Foreskin fibroblast (primary cell): ENCODE measurements at places on chromosomes 6 and 20.

DNA sequence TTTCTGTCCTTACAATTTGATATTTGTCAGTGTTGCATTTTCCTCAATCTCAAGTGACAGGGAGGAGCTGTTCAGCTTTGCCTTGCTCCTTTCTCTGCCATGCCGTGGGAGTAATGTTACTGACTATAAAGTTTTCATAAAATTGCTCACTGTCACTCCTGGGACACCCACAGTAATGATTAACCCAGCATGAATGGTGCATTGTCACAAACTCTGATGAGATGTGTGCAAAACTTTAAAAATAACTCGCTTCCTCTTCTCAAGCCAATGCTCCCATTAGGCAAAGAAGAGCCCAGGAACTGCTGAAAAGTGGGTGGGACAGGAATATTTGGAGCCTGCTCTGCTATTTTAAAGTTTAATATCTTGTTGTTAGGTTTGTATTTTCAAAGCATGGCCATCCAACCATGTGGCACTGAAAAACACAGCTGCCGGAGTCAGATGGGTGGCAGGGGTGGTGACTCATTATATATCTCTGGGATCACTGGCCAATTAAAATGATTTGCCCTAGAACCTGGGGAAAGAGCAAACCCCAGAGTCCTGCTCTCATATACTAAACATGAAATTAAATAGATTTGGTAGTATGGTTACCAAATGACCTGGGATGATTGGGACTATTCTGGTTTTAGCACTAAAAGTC lies 260.1 kb downstream of the BTBD3 start:
- DNase-seq: peak; percentile 44

- peak; percentile 75 for DNase-seq
These were observed 15.7 kb upstream of the IGF2R start for GRCh38 chr6:159953091-159953601.

DNA sequence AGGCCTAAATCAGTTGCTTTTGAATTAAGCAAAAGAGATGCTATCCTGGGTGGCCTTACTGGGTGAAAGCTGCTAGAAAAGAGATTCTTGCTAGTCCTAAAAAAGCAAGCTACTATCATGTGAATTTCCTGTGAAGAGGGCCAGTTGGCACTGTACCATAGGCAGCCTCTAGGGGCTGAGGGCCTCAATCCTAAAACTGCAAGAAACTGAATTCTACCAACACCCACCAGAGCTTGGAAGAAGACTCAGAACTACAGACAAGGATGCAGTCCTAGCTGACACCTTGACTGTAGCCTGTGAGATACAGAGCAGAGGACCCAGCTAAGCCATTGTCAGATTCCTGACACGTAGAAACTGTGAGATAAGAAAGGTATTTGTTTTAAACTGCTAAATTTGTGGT lies 24.5 kb downstream of the CLIC5 start:
- no peak for DNase-seq

- DNase-seq: no peak
These were observed 131.3 kb downstream of the GMDS start for GRCh38 chr6:2114100-2114499.

DNA sequence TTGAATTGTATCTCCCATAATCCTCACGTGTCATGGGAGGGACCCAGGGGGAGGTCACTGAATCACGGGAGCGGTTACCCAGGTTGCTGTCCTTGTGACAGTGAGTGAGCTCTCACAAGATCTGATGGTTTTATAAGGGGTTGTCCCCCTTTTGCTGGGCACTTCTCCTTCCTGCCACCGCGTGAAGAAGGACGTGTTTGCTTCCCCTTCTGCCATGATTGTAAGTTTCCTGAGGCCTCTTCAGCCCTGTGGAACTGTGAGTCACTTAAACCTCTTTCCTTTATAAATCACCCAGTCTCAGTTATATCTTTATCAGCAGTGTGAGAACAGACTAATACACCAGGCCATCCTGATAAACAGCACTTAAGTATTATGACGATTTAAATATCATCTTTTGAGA lies 9.0 kb upstream of the MRGBP start:
- no peak for DNase-seq

GRCh38 chr6:72826037-72826436 lies 204.2 kb downstream of the KCNQ5 start:
- peak; percentile 57 for DNase-seq

DNA sequence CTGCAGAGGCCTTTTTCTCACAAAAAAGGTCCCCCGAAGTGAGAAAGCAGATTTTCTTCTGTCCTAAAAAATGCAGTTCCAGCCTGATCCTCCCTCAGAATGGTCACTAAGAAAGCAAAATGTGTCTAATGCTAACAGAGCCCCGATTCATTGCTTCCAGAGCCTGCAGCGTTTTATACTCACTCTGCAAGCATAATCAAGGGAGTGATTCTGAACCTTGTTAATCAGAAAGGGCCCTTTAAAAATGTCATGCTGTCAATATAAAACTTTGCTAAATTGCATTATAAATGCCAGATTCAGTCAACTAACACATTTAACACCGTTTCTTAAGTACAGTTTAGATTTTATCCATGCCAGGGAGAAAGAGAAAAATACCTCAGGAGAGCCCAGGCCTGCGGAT lies 202.8 kb downstream of the CD83 start:
- no peak for DNase-seq

GRCh38 chr6:113326781-113327180 lies 530.4 kb upstream of the MARCKS start:
- DNase-seq: no peak

GRCh38 chr20:23305098-23305497 lies 45.5 kb upstream of the NXT1 start:
- DNase-seq: peak; percentile 39

DNA sequence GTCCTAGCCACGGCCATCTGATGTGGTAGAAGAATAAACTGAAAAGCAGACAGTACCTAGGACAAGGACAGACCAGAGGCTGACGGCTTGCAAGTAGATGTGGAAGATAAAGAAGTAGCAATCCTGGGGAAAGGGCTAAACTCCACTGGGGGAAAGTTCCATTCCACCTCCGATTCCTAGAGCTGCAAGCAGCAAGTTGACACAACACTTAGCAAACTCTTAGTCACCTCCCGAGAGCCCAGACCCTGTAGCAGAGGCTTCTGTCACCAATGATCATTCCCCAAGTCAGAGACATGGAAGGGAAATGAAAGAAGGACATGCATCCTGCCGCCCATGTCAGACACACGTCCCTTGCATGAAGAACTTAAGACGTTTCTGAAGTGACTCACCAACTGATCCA lies 99.2 kb upstream of the RPS6KA2 start:
- no peak for DNase-seq

DNA sequence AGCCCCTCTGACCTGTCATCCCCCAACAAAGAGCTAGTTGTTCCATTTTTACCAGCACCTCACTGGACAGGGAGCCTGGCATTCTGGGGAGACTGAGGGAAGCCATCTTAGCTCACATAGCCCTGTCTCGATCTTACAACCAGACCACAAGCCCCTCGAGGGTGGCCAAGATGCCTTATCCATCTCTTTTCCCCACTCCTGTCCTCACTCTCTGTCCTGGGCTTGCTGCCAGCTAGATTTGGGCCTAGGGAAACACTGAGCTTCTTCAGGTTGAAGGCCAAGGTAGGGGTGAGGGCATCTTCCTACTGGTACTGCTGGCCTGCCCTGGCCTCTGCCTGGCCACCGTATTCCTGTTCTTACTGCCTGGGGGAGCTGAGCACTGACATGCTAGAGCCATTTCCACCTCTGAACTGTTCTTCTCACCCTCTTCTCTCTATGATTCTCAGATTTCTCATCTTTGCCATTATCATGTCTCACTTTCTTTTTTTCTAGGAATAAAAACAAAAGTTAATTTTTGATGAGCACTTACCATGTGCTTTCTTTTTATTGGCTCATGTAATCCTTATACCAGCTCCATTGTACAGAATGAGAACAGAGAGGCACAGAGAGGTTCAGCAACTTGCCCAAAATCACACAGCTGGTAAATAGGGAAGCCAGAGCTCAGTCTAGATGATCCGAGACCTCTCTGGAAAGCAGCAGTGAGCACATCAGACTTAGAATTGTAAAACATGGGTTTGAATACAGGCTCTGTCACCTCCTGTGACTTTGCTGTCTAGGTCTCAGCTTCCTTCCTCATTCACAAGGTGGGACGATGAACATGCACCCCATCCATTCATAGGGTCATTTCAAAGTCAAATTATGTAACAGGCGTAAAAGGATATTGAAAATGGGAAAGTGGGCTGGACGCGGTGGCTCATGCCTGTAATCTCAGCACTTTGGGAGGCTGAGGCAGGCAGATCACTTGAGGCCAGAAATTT lies 28.7 kb downstream of the FGD2 start:
- no peak for DNase-seq

GRCh38 chr6:11096109-11096508 lies 2.5 kb downstream of the SMIM13 start:
- peak; percentile 65 for DNase-seq

GRCh38 chr20:43287637-43288036 lies 97.9 kb upstream of the PTPRT start:
- no peak for DNase-seq

DNA sequence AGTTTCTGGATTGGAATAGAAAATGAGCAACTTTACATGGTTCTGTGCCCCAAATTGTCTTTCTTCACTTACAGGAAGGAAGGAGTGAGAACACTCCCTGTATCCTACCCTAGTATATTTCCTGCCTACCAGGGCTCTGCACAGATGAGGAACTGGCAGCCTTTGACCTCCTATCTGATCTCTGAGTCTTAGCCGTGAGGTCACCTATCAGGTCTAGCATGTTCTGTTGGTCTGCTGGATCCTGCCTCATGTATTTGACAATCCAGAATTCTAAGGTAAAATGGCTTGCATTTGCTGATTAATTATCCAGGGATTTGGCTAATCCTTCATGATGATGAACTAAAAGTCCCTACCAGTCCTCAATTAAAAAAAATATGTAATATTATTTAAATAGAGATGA lies 35.0 kb upstream of the TRAM2 start:
- no peak for DNase-seq

DNA sequence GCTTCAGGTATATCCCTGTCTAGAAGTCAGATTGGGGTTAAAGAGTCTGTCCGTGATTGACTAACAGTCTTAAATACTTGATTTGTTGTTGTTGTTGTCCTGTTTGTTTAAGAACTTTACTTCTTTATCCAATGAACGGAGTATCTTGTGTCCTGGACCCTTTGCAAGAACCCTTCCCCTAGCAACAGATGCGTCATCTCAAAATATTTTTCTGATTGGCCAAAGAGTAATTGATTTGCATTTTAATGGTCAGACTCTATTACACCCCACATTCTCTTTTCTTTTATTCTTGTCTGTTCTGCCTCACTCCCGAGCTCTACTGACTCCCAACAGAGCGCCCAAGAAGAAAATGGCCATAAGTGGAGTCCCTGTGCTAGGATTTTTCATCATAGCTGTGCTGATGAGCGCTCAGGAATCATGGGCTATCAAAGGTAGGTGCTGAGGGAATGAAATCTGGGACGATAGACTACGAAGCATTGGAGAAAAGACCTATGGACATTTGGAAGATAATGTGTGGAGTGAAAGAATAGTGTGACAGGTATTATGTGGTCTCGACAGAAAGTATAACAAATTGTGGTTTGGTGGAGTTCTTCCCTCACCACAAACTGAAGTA lies at the start of gene HLA-DRA:
HLA-DRA (plus strand) TSS at position 286 of the 613 bp plus-strand sequence; CDS start at position 350, 64 bp downstream.
- peak; percentile 62 for DNase-seq

- DNase-seq: no peak
These were observed 659.0 kb downstream of the EPM2A start for GRCh38 chr6:145076115-145076841.

GRCh38 chr20:58981628-58982364 lies 740 bp downstream of the NELFCD start:
- DNase-seq: no peak

GRCh38 chr20:64143018-64143801 lies 21.0 kb upstream of the MYT1 start:
- DNase-seq: no peak

GRCh38 chr6:4210629-4211419 lies 75.4 kb upstream of the ECI2 start:
- peak; percentile 41 for DNase-seq

DNA sequence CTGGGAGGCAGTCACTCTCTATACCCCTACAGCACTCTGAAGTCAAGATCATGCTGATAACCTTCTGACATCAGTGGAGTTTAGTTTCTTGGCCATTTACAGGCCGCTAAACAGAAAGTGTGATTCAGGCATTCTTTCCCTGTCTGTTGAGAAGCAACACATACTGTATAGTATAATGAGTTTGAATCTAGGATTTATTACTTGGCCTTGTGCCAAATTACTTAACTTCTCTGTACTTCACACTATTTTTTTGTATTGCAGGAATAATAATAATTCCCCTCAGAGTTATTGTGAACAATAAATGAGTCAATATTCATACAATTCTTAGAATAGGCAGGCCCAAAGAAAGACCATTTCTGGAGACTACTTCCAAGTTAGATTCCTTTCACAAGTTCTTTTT lies 4.1 kb downstream of the ZNF391 start:
- DNase-seq: no peak

GRCh38 chr6:145784683-145785082 lies 29.9 kb downstream of the FBXO30 start:
- no peak for DNase-seq

DNA sequence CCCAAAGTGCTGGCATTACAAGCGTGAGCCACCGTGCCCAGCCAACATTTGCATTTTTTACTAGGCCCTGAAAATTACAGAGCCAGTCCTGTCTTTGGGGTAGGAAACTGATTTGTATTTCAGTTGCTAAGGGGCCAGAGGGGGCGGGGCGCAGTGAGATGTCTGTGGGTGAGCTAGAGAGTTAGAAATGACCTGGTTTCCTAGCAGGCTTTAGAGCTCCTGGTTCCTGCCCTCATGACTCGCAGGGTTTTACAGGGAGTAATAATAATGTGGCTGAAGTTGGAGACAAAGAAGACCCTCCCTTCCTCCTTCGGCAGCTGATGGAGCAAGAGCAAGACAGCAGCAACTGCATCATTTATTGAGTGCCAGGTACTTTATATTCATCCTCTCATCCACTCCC lies 131.5 kb downstream of the TFAP2C start:
- no peak for DNase-seq

GRCh38 chr6:43753570-43754183 lies 16.3 kb upstream of the VEGFA start:
- DNase-seq: no peak

DNA sequence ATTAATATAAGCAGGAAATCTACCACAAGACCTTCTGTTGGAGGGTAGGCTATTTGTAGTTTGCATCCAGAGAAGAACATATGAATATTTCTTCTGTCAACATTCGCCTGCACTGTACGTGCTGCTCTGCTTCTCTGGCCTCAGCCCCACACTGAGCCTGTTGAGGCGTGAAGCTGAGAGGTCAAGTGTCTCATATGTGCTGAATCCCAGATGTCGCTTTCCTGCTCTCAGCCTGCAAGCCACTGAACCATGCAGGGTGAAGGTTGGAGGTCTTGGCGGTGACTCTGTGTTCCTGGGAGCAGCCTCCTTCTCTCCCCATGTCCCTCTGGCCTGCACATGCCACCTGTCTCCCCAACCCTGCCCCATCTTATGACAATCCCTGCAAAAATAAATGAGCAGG lies 83.6 kb downstream of the TMEM170B start:
- DNase-seq: peak; percentile 70

GRCh38 chr6:11894212-11894611 lies 115.6 kb upstream of the ADTRP start:
- DNase-seq: no peak
